Naive thymus-derived CD4-positive, alpha-beta T cell (primary cell): ENCODE measurements at places on chromosomes 7 and 10. TPM values are rescaled to one million over a fixed set of nuclear protein-coding genes. Genes with fewer than 3 reads are reported as not detected.

DNA sequence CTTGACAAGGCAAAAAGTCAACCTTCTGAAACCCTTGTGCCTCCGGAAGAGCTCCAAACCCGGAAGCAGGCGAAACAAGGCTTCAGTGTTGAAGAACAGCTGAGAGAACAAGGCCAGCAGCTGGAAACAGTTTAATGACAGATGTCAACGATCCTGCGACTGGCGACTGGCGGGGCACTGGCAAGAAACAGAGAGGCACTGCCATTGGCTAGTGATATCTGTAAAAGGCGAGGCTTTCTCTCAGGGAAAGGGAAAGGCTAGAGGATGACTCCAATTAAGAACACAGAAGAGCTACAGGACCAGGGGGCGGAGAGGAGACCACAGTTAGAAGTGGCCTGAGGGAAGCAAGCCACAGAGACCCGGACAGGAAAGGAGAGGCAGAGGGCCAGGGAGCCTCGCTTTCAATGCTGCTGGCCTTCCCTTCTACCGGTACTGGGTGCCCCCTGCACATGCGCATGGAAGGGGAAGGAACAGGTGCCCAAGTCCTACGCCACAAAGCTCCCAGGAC, 19.4 kb downstream of the ITGB1 start:
- DNase-seq = no peak

The FBXO24 gene
- 2.2 TPM for total RNA-seq

- DNase-seq = no peak
These were observed 282.6 kb downstream of the AUTS2 start for GRCh38 chr7:69880840-69881239.

- no peak for DNase-seq
These were observed 50.5 kb downstream of the CDK6 start for GRCh38 chr7:92785923-92786322.

- DNase-seq = no peak
These were observed 41.5 kb downstream of the ASB4 start for GRCh38 chr7:95527033-95527775.

DNA sequence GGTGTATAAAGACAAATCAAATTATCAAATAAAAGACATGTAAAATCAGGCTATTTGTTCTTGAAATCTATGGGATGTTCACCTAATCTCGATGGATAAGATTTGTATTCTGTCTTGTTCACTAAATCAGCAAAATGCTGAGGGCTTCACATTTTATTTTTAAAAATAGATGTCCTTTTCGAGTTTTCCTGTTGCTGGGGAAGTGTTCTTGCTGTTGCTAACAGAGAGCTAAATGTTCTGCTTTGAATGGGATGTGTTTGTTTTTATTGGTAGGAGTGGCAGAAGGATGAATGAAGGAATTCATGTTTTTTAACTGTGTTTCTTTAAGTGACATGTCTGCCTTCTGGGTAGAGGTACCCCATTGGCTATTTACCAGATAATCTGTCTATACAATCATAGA, 7.3 kb upstream of the SNX13 start:
- DNase-seq = no peak

- DNase-seq = no peak
These were observed 129.6 kb downstream of the ZWINT start for GRCh38 chr10:56231436-56231835.

- DNase-seq = no peak
These were observed 65.2 kb downstream of the GBF1 start for GRCh38 chr10:102310361-102311024.

DNA sequence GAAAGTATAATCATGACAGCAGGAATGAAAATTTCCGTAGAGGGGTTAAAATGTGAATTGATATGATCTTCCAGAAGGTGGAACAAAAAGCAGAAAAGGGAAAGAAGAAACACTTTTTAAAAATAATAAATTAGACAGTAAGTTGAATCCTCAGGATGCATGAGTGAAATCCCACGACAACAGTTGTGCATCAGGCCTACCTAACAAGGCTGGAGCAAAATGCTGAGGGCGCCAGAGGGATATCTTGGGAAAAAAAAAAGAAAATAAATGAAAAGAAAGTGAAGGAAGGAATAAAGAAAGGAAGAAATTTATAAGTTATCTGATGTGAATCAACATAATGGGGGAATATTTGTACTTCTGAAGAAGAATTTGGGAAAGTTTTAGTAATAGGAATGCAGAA, 13.0 kb upstream of the HUS1 start:
- no peak for DNase-seq

- DNase-seq = no peak
These were observed 308.7 kb downstream of the PTEN start for GRCh38 chr10:88172159-88172558.

The DUS4L gene
- 10.4 and 10.5 TPM in 2 replicates for total RNA-seq
